ENCODE measurements at places on chromosomes 4 and X.

GRCh38 chr4:140018931-140019618 lies 134.9 kb downstream of the MAML3 start:
- no peak for DNase-seq

DNA sequence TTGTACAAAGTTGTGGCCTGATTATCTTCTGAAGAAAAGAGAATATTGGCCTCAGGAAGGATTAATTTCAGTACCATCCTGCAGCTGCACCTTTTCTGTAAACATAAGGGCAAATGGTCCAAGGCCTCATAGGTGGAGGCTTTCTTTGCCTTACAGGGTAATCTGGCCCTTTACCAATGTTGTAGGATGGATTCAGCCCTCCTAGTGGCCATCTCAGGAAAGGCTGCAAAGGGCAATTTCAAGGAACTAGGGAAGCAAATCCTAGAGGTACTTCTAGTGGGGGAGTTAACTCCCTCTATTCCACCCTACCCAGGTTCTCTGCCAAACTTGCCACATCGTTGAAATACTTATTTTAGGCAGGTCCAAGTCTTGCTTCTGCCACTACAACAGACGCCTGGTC lies 57.6 kb downstream of the UGT2B11 start:
- DNase-seq, result no peak

- no peak for DNase-seq
Measured at GRCh38 chrX:110846071-110846470, 50.5 kb upstream of the CHRDL1 start.

DNA sequence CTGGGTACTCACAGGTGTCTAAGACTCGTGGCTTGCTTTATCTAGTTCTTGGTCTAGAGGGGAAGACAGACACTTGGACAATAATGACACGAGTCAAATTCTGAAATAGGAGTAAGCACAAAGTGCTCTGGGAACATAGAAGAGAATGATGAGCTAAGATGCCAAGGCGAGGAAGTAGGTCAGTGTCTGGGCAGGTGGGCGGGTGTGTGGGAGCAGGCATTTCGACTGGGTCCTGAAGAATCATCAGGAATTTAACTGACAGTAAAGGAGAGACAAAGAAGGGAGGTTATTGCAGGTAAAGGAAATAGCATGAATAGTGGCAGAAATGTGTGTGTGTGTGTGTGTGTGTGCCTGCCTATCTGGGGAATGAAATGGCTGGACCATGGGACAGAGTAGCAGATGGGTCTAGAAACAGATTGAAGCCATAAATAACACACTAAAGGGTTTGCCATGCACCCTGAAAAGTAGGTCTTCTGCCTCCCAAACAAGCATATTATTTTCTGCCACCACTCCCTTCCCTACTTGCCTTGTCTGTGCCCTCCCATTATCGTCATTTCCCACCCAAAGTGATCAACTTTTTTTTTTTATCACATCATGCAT lies 58.4 kb upstream of the SLC25A43 start:
- no peak for DNase-seq

DNA sequence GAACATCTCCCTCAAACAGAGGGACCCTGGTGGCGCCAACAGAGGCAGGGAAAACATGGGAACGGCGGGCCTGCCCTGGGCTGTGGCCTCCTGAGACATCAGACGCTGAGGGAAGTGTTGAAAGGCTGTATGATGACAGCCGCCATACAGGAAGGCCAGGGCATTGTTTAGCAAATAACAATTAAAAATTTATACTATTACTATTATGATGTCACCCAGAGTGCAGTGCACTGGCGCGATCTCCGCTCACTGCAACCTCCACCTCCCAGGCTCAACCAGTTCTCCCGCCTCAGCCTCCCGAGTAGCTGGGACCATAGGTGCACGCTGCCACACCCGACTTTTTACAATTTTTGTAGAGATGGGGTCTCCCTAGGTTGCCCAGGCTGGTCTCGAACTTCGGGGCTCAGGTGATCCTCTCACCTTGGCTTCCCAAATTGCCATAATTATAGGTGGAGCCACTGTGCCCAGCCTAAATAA lies 54.6 kb downstream of the CPZ start:
- no peak for DNase-seq

DNA sequence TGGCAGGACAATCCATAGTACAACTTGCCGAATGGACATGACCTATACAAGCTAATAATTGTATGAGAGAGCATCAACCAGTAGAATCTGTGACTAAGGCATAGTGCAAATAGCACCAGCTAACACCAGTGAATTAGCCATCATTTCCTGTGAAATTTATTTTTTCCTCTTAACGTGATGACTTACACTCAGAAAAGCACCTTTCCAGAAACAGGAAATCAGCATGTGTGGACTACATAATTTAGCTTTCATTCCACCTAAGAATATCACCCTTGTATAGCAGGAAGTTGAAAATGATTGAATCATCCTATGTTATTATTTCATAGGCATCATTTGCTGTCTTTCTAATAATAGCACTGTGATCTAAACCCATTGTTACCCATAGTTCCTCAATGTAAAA lies 1393.4 kb upstream of the PCDH7 start:
- DNase-seq, result no peak

- DNase-seq, result no peak
Measured at GRCh38 chr4:43348591-43348990, 456.1 kb downstream of the GRXCR1 start.

DNA sequence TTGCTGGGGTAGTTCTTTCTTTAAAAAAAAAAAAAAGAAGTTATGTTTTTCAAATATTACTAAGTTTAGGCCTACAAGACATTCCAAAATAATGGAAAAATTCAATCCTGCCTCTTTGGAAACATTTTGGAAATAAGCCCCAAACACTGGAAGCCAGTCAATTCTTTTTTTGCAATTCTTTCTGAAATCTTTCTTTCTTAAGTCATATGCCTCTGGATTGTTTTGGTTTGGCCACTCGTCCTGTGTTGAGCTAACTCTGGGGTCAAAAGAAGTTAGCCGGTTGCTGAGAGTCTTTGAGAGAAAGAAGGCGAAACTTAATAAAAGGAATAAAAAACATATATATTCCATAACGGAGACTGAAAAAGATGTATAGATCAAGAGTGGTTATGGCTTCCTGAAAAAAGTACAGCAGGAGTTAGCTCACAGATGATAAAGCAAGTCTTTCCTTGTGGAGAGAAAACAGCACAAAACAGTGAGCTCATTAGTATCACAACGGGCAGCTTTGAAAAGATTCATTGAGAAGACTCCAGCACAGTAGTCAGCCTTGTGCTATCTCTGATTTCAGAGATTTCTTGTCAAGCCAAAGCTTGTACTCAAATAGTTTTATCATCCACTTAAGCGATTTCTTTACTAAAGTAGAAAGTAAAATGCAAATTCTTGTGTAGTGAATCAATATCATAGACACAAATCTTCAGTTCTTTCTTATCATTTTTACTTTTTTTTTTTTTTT lies 64.8 kb downstream of the PLS3 start:
- DNase-seq, result no peak

GRCh38 chr4:165360985-165361670 lies 17.7 kb upstream of the CPE start:
- no peak for DNase-seq

- no peak for DNase-seq
Measured at GRCh38 chr4:13413729-13414437, 70.3 kb downstream of the RAB28 start.

DNA sequence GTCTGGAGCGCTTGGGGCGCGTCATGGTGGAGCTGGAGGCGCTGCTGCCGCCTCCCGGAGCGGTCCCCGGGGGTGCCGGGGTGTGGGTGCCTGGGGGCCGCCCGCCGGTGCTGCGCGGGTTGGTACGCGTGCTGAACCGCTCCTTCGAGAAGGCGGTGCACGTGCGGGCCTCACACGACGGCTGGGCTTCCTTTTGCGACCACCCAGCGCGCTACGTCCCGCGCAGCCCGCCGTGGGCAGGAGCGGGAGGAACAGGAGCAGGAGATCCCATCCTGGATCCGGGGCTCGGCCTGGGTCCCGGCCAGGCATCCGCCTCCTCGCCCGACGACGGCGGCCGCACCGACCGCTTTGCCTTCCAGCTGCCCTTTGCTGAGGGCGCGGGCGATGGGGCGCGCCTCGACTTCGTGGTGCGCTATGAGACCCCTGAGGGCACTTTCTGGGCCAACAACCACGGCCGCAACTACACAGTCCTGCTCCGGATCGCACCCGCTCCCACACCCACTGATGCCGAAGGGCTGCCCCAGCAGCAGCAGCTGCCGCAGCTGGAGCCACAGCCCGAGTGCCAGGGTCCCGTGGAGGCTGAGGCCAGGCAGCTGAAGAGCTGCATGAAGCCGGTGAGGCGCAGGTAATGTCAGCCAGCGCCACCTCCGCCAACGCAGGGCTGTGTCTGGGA lies 792 bp downstream of the PPP1R3F start:
- no peak for DNase-seq

- no peak for DNase-seq
Measured at GRCh38 chrX:19735244-19735643, 152.2 kb downstream of the SH3KBP1 start.

GRCh38 chr4:42824278-42824977 lies 68.1 kb upstream of the GRXCR1 start:
- DNase-seq, result no peak

- no peak for DNase-seq
Measured at GRCh38 chrX:140091125-140091886, 126.0 kb upstream of the CXorf66 start.

DNA sequence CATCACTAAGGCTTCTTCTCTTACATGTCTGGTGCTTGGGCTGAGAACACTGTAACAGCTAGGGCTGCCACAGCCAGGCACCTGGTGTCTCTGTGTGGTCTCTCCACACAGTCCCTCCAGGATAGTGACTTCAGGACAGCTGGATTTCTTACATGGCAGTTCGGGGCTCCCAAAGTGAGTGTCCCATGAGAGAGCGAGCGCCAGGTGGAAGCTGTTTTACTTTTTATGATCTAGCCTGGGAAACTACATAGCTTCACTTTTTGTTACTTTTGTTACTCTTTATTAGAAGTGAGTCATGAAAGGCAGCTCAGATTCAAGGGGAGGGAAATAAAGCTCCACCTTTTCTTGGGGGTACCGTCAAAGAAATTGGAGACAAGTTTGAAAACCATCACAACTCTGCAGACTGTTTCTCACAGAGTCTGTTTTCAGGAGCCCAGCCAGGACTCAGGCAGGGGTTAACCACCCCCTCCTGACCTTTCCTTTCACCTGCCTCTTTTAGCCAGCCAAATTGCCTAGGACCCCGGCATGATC lies 373.0 kb downstream of the MID1IP1 start:
- no peak for DNase-seq

DNA sequence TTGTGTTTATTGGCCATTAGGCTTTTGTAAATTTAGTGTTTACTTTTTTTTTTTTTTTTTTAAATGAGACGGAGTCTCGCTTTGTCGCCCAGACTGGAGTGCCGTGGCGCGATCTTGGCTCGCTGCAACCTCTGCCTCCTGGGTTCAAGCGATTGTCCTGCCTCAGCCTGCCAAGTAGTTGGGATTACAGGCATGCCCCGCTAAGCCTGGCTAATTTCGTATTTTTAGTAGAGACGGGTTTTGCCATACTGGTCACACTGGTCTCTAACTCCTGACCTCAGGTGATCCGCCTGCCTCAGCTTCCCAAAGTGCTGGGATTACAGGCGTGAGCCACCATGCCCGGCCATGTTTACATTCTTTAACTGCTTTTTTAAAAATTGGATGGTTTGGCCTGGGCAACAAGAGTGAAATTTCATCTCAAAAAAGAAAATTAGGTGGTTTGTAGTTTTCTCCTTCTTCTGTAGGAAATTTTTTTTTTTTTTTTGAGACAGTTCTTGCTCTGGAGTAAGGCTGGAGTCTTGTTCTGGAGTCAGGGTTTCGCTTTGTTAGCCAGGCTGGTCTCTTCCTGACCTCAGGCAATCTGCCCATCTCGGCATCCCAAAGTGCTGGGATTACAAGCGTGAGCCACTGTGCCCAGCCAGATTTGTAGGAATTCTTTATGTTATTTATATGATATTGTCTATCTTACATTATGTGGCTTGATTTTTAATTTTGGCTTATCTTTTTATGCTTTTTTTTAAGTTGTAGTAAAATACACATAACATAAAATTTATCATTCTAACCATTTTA lies 15.1 kb downstream of the UBE2K start:
- DNase-seq, result no peak

DNA sequence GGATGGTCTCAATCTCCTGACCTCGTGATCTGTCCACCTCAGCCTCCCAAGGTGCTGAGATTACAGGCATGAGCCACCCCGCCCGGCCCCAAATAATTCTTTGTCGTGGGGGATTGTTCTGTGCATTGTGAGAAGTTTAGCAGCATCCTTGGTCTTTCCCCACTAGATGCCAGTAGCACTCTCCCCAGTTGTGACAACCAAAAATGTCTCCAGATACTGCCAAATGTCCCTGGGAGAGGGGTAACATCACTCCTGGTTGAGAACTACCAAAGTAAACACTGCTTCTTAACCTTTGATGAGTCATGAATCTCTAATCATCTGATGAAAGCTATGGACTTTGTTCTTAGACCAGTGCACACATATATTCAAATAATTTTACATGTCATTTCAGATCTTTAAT lies 90.7 kb upstream of the BRS3 start:
- no peak for DNase-seq

DNA sequence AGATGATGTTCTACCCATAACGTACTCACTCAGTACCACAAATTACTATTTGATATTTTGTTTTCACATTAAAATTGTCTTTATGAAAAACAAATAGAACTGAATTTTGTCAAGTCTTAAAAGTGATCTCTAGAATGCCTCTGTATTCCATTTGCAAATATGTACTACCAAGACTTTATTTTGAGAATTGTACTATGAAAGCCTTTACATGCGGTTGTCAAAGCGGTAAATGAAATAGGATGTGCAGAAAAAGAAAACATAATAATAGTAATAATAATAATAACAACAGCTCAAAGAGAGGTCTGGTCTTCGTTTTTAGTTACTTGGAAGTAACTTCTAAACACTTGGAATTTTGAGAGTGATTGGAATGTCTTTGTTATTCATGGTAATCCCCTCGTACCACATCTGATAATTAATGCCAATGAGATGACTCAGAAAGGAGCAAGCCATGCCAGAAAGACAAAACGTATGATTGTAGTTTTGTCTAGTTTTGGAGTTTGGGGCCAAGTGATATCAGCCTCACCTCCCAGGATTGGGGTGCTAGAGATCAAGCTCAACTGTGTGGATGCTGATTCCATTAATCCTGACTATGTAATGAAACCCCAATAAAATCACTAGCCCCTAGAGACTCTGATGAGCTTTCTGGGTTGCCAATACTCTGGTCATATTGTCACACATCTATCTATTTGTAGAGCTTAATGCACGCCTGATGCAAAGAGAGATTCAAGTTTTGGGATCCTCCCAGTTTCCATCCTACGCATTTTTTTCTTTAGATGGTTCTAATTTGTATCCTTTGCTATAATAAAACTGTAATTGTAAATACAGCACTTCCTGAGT lies 20.2 kb upstream of the CTSO start:
- DNase-seq, result no peak

- no peak for DNase-seq
Measured at GRCh38 chrX:108511721-108512120, 72.1 kb downstream of the COL4A5 start.

DNA sequence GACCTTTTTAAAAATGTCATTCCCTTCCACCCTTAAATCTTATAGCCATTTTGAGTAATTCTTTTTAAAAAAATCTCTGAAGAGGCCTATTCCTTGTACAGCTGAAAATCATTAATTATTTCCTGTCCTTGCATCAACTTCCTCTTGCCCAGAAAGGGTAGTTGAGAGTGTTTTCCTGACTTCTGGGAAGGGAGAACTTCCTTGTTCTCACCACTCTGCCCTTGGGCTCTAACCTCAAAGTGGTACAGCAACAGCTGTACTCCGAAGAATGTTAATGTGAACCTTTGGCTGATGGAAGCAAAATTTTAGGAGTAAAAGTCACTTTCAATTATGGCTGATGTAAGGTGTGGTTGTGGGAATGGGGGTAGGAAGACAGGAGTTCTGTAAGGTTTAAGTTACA lies 15.1 kb upstream of the FABP2 start:
- DNase-seq, result no peak
